Left lobe of liver (tissue), 2 donors: ENCODE measurements at places on chromosomes 4 and X.

- DNase-seq, result no peak
These were observed 92.2 kb downstream of the MAML3 start for GRCh38 chr4:140061659-140062289.

DNA sequence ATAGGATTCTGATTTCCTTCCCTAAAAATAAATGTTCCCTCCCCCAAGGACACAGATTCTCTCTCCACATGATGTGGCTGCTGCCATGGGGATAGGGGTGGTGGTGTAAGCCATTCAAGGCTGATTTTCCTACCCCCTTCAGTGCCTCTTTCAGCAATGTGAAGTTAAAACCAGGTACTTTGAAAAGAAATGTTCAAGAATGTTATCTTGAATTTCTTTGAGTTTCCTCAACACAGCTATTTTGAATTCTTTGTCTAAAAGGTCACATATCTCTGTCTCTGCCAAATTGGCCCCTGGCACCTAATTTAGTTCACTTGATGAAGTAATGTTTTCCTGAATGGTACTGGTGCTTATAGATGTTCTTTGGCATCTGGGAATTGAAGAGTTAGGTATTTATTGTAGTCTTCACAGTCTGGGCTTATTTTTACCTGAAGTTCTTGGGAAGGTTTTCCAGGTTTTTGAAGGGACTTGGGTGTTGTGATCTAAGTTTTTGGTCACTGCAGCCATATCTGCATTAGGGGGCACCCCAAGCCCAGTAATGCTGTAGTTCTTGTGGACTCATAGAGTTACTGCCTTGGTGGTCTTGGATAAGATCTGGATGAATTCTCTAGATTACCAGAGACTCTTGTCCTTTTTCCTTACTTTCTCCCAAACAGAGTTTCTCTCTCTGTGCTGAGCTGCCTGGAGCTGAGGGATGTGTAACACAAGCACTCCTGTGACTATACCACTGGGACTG lies 7.6 kb upstream of the DIPK2B start:
- DNase-seq, result no peak

GRCh38 chr4:127045861-127046260 lies 586.9 kb upstream of the INTU start:
- no peak for DNase-seq

GRCh38 chr4:169099771-169100180 lies 89.7 kb upstream of the CBR4 start:
- no peak for DNase-seq

- DNase-seq, result peak; percentile 62
These were observed 80.5 kb upstream of the PPARGC1A start for GRCh38 chr4:23970201-23970850.

- DNase-seq, result no peak
These were observed 11.7 kb downstream of the TLR7 start for GRCh38 chrX:12878536-12878935.

- no peak for DNase-seq
These were observed 805.8 kb upstream of the DIAPH2 start for GRCh38 chrX:95878874-95879273.

DNA sequence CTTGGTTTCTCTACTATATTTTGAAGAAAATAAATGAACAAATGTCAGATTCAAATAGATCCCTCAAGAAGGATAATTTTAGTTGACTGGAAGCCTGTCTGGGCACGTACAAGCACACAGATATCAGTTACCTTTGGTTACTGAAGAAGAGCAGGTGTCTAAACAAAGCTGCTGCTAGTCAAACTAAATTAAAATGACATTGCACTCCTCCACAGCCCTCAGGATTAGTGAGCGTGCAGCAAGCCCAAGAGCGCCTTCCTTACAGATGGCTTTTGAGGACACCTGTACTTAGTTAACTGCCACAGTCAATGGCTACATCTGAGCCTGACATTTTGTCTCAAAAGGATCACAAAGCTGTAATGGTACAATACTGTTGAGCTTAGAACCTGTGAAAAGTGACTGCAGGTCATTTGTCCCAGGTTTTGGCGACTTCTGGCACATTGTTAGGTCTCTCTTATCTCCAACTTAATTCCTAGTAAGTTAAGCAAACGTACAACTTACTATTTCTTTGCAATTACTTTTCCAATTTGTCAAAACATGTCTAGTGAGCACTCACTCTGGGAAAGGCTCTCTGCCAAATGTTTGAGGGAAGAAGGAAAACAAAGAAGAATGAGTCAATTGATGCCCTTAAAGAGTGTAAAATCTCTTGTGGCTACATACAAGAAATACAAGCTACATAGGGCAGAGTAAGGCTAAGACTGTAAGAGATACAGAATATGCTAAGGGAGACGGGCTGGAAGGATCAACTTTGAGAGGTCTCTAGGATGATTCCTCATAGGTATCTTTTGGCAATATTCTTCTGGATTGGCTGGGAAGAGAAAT lies 25.6 kb upstream of the DAPP1 start:
- no peak for DNase-seq

GRCh38 chr4:82525307-82525911 lies 36.4 kb downstream of the TMEM150C start:
- no peak for DNase-seq

- no peak for DNase-seq
These were observed 184.8 kb downstream of the AMELX start for GRCh38 chrX:11478026-11478425.

DNA sequence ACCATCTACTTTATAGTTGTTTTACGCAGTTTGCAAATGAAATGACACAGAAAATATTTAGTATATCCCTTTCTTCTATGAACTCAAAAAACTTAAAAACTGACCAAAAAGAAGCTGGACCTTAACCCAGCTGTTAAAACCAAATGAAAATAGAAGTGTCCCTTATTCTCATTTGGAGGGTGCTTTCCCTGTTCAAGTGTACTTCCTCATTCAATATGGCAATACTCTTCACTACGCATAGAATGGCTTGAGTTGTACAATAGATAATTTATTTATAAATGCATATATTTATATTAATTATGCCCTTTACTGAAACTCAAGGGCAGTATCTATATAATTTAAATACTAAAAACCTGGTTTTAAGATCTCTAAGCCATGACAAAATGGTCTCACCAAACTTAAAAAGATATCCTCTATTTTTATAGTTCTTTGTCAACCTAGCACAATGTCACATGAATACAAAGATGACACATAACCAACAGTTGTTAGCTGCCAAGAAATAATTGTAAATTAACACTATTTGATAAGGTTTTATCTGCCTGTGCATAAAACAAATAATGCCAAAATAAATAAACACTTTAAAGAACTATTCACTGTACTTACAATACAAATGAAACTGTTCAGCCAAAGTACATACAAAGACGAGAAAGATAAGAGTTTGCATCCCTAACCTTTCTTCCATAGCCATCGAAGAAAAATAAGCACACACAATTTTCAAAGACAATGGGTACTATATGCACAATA lies 25.2 kb downstream of the YTHDC1 start:
- no peak for DNase-seq

DNA sequence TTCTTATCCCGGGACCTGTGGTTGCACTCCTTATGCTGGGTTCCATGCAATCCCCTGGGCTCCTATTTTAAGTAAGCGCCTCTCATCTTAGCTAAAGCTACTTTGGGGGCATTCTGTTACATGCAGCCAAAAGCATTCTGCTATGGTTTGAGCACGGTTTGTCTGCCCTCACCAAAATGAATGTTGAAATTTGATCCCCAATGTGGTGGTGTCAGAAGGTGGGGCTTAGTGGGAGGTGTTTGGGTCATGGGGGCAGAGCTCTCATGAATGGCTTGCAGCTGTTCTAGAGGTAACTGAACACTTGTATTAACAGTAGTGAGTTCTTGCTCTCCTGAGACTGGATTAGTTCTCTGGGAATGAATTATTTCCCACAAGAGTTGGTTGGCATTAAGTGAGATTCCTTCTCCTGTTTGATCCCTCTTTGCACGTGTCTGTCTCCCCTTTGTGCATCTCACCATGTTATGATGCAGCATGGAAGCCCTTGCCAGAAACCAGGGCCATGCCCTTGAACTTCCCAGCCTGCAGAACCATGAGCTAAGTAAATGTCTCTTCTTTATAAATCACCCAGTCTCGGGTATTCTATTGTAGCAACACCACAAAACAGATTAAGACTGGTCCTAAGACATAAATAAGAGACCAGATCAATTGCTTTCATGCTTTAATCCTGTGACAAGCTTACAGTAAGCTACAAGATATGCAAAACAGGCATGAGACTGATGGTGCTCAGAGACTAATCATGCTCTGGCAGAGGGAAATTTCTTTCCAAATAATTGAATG lies 141.8 kb downstream of the TSPAN5 start:
- DNase-seq, result no peak

- no peak for DNase-seq
These were observed 108.9 kb downstream of the UNC5C start for GRCh38 chr4:95439896-95440295.

GRCh38 chr4:3423406-3423805 lies 18.4 kb upstream of the HGFAC start:
- DNase-seq, result no peak

DNA sequence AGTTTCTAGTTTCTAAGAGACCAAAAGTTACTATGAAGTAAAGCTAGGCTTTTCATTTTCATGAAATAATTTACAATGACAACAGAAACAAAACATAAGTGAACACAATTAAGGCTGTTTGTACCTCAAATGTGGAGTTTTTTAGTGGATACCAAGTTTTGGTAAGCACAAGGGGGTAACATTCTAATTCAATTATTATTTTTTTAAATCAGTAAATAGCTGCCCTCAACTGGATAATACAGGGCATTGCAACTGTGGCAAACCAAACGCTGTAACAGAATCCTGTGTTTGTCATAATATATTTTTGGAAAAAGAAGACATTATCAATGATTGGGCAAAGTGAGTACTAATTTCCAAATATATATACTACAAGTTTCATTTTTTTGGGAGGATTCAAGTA lies 150.3 kb downstream of the FBXW7 start:
- no peak for DNase-seq

DNA sequence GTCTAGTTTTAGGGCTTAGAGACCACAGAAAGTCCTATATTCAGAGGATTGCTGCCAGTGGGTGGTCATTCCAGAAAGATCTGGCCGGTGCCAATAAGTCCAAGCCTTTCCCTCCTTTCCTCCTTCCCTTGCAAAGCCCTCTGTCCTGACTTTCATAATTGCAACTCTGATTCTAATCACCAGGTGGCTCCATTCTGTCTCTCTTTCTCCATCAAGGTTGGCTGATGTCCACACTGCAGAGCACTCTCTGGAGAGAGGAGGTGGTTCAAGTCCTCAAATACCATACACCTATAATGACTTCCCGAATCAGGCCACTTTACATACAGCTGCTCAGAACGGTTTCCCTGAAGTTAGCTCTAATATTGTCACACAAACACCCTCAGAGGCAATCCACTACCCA lies 22.4 kb upstream of the ARMCX4 start:
- DNase-seq, result no peak

- no peak for DNase-seq
These were observed 13.6 kb downstream of the EXOC1 start for GRCh38 chr4:55866973-55867574.

GRCh38 chr4:80538276-80538926 lies 202.9 kb downstream of the CFAP299 start:
- DNase-seq, result no peak

DNA sequence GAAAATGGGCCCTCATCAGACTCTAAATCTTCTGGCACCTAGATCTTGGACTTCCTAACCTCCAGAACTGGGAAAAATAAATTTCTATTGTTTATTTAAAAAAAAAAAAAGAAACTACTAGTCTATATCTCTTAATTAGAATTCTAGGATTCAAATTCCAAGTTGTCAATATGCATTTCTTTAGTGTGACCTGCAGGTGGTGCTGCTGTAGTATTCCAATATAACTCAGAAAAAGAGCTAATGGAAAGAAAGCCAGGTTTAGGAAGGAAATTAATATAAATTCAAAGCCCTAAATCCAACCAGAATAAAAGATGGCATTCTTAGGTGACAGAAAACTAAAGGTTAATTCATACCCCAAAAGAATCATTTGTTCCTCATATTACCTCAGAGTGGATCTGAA lies 80.0 kb upstream of the NALF2 start:
- DNase-seq, result no peak

GRCh38 chrX:68934421-68934820 lies 105.6 kb downstream of the EFNB1 start:
- DNase-seq, result no peak

DNA sequence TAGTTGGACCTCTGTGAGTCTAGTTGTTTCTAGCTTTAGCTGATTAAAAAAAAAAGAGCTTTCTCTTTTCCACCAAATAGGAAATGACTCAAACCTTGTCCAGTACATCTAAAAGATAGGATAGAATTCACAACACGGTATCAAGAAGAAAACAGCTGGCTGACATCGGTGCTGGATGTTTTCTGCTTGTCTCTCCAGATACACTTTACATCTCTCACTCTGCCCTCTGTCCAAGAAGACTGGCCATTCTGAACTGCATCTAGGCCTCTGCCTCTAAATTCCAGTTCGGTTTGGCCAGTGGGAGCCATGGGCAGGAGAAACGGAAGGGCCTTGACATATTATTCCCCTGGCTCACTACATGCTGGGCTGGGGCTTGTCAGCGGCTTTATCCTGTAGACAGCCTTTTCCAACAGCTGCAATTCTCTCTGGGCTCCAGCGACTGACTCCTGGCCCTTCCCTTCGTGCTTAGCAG lies 57.3 kb upstream of the SHISA3 start:
- no peak for DNase-seq

GRCh38 chr4:96504386-96504785 lies 664.5 kb downstream of the PDHA2 start:
- DNase-seq, result no peak

DNA sequence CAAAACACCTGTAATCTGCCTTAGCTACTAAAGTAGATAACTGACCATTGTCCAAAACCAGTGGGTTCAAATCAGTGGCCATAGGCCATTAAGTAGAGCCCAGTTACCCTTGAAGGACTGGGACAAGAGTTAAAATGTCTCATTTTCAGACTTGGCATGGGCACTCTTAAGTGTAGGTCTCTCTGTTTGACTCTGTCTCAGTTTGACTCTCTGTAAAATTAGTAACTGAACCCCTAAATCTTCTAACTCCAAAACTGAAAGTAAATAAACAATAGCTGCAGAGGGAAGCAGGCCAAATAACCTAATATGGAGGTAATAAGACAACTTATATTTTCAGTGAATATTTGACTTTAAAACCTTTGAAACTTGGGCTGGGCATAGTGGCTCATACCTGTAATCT lies 89.1 kb downstream of the SLC16A2 start:
- DNase-seq, result no peak

GRCh38 chr4:168421671-168422070 lies 58.6 kb downstream of the DDX60L start:
- DNase-seq, result no peak

- no peak for DNase-seq
These were observed 115.5 kb upstream of the ZDHHC15 start for GRCh38 chrX:75638332-75638731.

DNA sequence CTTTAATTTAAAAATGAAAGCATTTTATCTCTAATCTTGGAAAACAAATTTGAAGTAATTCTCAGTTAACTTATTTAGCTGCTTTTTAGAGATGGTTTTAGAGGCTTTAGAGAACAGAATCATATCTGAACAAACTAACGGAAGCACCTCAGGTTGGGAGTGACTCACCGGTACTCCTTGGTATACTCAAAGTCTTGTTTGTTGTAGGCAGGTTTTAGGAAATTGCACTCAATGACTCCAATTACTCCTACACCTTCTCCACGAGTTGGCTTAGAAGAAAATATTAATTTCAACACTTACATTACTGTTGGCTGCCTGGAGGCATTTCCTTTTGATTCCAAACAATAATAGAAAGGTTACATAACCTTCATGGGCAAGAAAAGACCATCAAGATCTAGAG lies 23.6 kb downstream of the MORC4 start:
- no peak for DNase-seq

GRCh38 chrX:48893556-48894348 lies 3.8 kb downstream of the TIMM17B start:
- DNase-seq, result no peak
